ENCODE measurements at places on chromosomes 16 and 17. TPM values are rescaled to one million over a fixed set of nuclear protein-coding genes. Genes with fewer than 3 reads are reported as not detected.
A peak's percentile ranks its signal among the peaks of the same experiment; 100 is the strongest.

GRCh38 chr16:59220011-59220410, 485.9 kb upstream of the GOT2 start:
- no peak overlapping the region for H3K4me3 ChIP-seq
- no peak overlapping the region for H3K27ac ChIP-seq
- H3K27me3 ChIP-seq = no peaks in the 10 kb centered on the region

DNA sequence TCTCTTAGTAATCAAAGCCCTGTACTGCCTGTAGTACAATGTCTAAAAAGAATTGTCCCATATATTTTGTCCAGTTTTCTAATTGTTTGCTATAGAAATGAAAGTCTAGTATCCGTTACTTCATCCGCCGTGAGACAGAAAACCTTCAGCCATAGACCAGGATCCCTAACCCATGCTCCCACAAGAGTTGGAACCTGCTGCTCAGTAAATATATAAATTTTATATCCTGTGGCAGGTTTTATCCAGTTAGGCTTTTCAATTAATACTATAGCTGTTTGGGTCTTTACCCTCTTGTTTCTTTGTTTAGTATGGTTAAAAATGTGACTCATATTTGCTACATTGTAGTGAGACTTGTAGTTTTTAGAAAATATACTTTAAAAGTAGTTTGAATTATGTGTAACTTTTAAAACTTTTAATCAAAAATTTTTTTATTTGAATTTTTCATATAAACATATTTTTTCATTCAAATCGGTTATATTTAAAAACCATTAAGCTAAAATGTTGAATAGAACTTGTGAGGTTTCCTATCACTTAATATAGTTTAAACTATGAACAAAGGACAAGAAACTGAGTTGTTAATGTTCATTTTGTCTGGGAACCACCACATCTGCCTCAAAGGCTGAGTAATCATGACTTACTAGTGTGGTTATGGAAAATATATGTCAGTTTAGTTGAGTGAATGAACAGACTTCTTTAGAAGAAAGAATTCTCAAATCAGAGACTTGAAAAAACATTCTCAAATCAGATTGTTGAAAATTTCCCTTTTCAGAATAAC, 54.8 kb downstream of the VMP1 start:
- H3K36me3 ChIP-seq = peaks cover 3% of the 10 kb centered on the region
- peaks cover 25% of the 10 kb centered on the region for H3K4me1 ChIP-seq
- H3K27ac ChIP-seq = peak overlapping the region; percentile 57
- peak overlapping the region; percentile 21 for H3K4me3 ChIP-seq
- DNase-seq = no peak

- H3K36me3 ChIP-seq = peaks cover 7% of the 10 kb centered on the region
- peaks cover 54% of the 10 kb centered on the region for H3K4me1 ChIP-seq
- DNase-seq = no peak
- H3K27me3 ChIP-seq = no peaks in the 10 kb centered on the region
- H3K27ac ChIP-seq = peak overlapping the region; percentile 45
These were observed 16.7 kb upstream of the LASP1NB start for GRCh38 chr17:38908676-38909181.

GRCh38 chr16:77298418-77299360, 99.5 kb downstream of the SYCE1L start:
- no peak overlapping the region for H3K4me3 ChIP-seq
- H3K36me3 ChIP-seq = no peaks in the 10 kb centered on the region
- no peaks in the 10 kb centered on the region for H3K27me3 ChIP-seq
- DNase-seq = no peak

MT4 gene
- not detected for total RNA-seq

GRCh38 chr17:40318830-40319391, 9.9 kb downstream of the RARA start:
- H3K4me3 ChIP-seq = peak overlapping the region; percentile 99
- peaks cover 75% of the 10 kb centered on the region for H3K4me1 ChIP-seq
- H3K27me3 ChIP-seq = no peaks in the 10 kb centered on the region
- DNase-seq = no peak
- no peaks in the 10 kb centered on the region for H3K36me3 ChIP-seq

Data from thoracic aorta (tissue), 2 donors.